Activated T-cell treated with anti-CD3 and anti-CD28 coated beads for 1 hour (primary cell): ENCODE measurements at places on chromosomes 4 and X.

GRCh38 chrX:135454816-135455215, 33.1 kb downstream of the SMIM10L2A start:
- no peak for DNase-seq

DNA sequence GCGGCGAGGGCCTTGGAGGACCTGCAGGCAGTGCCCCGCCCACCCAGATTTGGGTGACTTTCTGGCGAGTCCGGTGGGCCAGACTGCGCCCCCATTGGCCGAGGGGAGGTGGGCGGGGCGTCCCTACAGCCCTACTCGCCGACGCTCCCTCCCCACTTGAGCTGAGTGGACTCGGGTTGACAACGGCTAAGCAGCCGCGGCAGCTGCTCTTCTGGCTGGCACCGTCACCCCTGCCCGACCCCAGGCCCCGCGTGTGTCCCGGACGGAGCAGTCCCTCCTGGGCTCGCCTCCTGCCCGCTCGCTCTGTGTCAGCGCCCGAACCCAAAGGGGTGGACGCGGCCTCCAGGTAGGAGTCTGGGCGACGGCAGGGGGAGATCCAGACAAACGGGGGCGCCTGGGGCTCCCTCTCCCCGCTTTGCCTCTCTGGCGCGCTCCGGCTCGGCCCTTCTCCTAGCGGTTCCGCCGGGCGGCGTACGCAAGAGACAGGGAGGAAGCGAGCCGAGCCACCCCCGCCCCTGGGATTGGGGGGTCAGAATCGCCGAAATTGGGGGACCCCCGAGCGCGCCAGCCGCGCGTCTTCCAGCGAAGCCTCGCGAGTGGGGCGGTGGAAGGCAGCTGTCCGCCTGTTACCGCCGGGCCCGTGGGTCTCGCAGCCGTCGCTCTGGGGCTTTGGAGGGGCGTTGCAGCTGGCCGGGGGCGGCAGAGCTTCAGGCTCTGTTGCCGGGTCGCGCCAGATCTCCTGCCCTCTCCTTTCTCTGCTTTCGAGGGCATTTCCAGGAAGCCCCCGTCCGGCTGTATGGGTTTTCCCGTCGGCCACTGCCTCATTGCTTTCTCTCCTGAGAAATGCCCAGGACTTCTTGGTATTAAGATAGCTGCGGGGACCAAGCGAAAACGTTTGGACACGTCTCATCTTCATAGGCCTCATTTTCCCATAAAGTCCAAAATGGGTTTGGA, 46.3 kb downstream of the STARD8 start:
- DNase-seq = no peak

DNA sequence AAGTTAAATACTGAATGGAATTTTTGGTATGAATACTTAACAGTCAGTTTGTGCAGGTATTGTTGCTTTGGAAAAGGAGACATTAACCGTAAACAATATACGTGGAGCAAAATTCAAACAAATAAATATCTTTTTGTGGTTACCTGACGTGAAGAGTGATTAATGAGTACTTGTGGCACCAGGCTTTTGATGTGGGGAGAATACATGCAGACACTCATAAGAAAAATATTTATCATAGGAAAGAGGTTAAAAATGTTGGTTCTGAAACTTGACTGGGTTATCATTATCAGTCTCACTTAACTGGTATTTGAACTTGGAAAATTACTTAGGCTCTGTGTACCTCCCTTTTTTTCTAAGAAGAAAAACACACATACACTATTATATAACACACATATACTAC, 136.4 kb upstream of the NDST4 start:
- DNase-seq = no peak

- no peak for DNase-seq
These were observed 26.1 kb downstream of the LAMTOR3 start for GRCh38 chr4:99868126-99868596.

GRCh38 chr4:76830964-76831703, 66.8 kb downstream of the SOWAHB start:
- DNase-seq = no peak

GRCh38 chrX:42759881-42760280, 18.1 kb downstream of the PPP1R2C start:
- DNase-seq = no peak

- DNase-seq = no peak
These were observed 28.2 kb downstream of the SULT1E1 start for GRCh38 chr4:69831646-69832325.
